ENCODE measurements at places on chromosomes 2 and 18. TPM values are rescaled to one million over a fixed set of nuclear protein-coding genes. Genes with fewer than 3 reads are reported as not detected.

DNA sequence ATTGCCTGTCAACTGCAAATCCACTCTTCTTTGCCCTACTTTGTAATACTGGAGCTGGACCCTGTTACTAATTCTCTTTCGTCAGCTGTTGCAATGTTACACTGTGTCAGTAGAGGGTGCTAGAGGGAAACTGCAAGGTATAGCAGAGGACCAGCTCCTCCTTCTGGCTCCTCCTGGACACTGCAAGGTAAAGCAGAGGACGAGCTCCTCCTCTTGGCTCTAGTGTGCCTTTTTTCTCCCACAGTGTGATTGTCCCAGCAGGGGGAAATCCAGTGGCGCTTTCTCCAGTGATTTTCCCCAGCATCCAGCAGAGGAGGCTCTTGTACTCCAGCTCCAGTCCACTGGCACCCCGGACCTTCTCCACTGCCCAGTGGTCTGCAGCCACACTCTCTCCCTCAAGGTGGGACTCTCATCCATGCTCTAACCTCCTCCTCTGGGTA, 95.6 kb downstream of the CAPN13 start:
- peaks cover 15% of the 10 kb centered on the region for H3K4me1 ChIP-seq
- H3K27me3 ChIP-seq, result peaks cover 6% of the 10 kb centered on the region
- no peaks in the 10 kb centered on the region for H3K36me3 ChIP-seq
- no peak overlapping the region for H3K4me3 ChIP-seq
- H3K27ac ChIP-seq, result peak overlapping the region; percentile 67

GRCh38 chr2:183089192-183089851, 10.8 kb downstream of the DUSP19 start:
- no peaks in the 10 kb centered on the region for H3K27me3 ChIP-seq
- no peaks in the 10 kb centered on the region for H3K36me3 ChIP-seq
- H3K27ac ChIP-seq, result no peak overlapping the region

DNA sequence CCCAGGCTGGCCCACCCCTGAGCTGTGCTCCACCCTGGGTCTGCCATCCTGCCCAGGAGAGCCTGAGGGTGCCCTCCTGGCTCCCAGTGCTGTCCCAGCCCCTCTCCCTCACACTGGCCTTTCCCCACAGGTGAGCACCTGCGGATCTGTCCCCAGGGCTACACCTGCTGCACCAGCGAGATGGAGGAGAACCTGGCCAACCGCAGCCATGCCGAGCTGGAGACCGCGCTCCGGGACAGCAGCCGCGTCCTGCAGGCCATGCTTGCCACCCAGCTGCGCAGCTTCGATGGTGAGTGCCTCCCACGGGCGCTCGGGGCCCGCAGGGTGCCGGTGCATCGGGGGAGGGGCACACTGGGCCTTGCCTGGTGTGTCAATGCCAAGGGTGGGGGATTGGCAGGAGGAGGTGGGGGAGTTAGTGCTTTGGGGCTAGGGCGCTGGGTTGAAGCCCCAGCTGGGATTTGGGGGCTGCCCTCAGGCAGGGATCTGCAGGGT, 23.5 kb downstream of the GPC1 start:
- H3K36me3 ChIP-seq, result no peaks in the 10 kb centered on the region
- DNase-seq, result no peak
- no peak overlapping the region for H3K4me3 ChIP-seq
- H3K27me3 ChIP-seq, result peaks cover 16% of the 10 kb centered on the region
- no peak overlapping the region for H3K27ac ChIP-seq

SLC11A1 gene
- total RNA-seq, result 0.19 TPM

DNA sequence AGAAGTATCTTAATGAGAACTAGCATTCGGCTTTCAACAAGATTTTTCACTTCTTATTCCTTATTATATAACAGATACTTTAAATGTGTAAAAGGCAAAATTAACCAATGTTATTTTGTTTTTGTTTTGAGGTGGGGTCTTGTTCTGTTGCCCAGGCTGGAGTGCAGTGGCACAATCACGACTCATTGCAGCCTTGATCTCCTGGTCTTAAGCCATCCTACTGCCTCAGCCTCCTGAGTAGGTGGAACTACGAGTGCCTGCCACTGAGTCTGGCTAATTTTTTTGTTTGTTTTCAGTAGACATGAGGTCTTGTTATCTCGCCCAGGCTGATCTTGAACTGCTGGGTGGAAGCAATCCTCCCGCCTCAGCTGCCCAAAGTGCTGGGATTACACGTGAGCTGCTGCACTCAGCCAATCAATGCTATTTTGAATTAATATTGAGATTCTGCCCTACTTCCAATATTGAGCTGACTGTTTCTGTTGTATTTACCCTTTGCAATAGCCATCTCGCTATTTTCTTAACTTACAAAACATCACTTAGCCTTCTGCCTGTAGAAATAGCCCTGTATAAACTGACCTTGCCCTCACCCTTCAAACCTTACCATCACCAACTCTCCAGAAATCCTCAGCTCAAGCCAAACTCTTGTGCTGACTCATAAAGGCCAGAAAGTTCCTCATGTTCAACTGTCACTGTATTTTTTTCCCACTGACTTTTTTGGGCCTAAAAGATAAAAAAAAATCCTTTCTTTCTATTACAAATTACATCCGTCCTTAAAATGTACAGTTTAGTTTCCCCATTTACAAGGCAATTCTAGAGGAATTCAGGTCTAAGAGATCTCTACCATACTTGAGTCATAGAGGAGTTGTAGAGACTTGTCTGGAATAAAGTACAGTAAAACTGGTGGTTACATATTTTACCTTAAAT, 94.3 kb downstream of the OLA1 start:
- H3K36me3 ChIP-seq, result peaks cover 9% of the 10 kb centered on the region
- H3K4me1 ChIP-seq, result peaks cover 10% of the 10 kb centered on the region
- H3K27me3 ChIP-seq, result no peaks in the 10 kb centered on the region
- no peak overlapping the region for H3K4me3 ChIP-seq
- DNase-seq, result no peak

- H3K4me3 ChIP-seq, result peak overlapping the region; percentile 94
- peak; percentile 76 for DNase-seq
- peaks cover 31% of the 10 kb centered on the region for H3K4me1 ChIP-seq
- H3K27ac ChIP-seq, result peak overlapping the region; percentile 97
- peaks cover 18% of the 10 kb centered on the region for H3K36me3 ChIP-seq
Observed at GRCh38 chr2:112480530-112481049, 1.4 kb upstream of the TTL start.

- H3K4me1 ChIP-seq, result no peaks in the 10 kb centered on the region
- no peak overlapping the region for H3K4me3 ChIP-seq
- H3K27ac ChIP-seq, result no peak overlapping the region
- H3K27me3 ChIP-seq, result no peaks in the 10 kb centered on the region
Observed at GRCh38 chr2:164187121-164187520, 434.2 kb downstream of the GRB14 start.

GRCh38 chr2:168311261-168311910, 64.0 kb upstream of the STK39 start:
- no peak overlapping the region for H3K4me3 ChIP-seq
- no peaks in the 10 kb centered on the region for H3K27me3 ChIP-seq
- no peak for DNase-seq

DNA sequence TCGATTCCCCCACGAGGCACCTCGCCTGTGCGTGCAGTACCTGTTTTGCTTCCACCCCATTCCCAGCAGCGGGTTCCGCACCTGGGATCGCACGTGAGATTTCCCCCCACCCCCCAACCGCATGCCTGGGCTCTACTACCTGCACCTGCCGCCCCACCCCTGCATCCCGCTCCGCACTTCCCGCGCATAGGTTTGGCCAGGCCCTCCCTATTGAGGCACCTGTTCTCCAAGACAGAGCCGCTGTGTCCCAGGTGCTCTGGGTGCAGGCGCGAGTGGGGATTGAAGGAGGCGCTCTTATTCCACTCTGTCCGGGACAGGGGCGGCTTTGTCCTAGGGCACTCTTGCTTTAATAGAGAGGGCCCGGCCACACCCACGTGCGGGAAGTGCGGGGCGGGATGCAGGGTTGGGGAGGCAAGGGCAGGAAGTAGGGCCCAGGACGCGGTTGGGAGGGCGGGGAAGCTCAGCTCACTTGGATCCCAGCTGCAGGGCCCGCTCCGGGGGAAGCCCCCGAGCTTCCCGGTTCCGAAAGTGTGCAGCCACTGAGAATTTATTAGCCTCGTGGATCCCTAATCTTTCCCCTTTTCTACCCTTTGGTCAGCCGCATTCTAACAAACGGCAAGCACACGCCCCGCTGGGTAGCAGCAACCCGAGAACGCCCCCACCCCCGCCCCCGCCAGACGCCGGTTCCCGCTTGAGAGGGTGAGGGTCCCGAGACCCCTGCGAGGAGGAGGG, 670 bp upstream of the MOCOS start:
- H3K4me3 ChIP-seq, result peak overlapping the region; percentile 82
- DNase-seq, result peak; percentile 74
- peaks cover 28% of the 10 kb centered on the region for H3K27me3 ChIP-seq
- no peak overlapping the region for H3K27ac ChIP-seq
- no peaks in the 10 kb centered on the region for H3K36me3 ChIP-seq

SRSF7 gene
- total RNA-seq, result 415 TPM

RPRM gene
- not detected for total RNA-seq

DNA sequence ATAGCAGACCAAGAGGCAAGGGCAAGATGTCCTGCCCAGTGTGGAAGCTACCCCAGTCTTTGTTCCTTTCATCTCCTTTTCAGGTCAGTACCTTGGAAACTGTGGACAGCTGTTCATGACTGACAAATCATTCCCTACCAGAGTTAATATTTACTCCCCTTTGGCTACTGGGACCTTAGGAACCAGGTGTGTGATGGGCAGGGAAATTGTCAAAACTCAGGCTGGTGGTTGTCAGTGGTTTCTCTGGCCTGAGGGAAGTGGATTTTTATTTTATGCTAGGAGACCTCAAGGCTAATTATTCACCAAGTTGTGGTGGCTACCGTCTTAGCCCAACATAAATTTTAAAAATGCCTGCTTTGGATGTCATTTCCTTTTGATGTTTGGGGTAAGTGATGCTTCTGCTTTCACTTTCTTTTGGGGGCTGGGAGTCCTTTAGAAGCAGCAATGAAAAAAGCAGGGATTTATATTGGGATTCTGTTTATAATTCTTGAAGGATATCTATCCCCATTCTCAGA, 119.3 kb downstream of the SETBP1 start:
- H3K36me3 ChIP-seq, result peaks cover 16% of the 10 kb centered on the region
- no peaks in the 10 kb centered on the region for H3K27me3 ChIP-seq
- peak overlapping the region; percentile 18 for H3K27ac ChIP-seq
- H3K4me3 ChIP-seq, result peak overlapping the region; percentile 58
- DNase-seq, result peak; percentile 56

GRCh38 chr2:215711471-215712034, 275.7 kb upstream of the FN1 start:
- H3K27ac ChIP-seq, result no peak overlapping the region
- H3K36me3 ChIP-seq, result no peaks in the 10 kb centered on the region
- no peak overlapping the region for H3K4me3 ChIP-seq
- no peaks in the 10 kb centered on the region for H3K4me1 ChIP-seq
- peaks cover 3% of the 10 kb centered on the region for H3K27me3 ChIP-seq

SP140 gene
- total RNA-seq, result 241 TPM

GRCh38 chr2:159591221-159591620, 25.1 kb downstream of the BAZ2B start:
- H3K4me3 ChIP-seq, result no peak overlapping the region
- no peaks in the 10 kb centered on the region for H3K4me1 ChIP-seq
- no peaks in the 10 kb centered on the region for H3K27me3 ChIP-seq

DNA sequence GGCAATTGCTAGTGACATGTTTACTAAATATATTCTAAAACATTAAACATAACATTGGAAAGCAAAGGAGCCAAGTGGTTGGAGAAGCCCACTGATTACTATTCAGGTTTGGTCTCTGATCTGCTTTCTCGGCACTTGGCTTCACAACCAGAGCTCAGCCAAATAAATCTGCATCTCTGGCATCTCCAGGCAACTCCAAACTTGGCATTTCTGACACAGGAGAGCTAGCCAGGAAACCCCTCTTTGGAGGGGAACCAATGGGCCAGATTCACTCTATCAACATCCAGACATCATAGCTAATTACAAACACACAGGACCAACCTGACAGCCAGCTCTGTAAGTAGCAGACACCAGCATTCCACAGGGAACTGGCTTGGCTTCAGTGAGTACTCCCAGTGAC, 150.3 kb upstream of the ETAA1 start:
- DNase-seq, result no peak
- no peaks in the 10 kb centered on the region for H3K4me1 ChIP-seq
- no peaks in the 10 kb centered on the region for H3K36me3 ChIP-seq
- no peaks in the 10 kb centered on the region for H3K27me3 ChIP-seq
- no peak overlapping the region for H3K4me3 ChIP-seq
- H3K27ac ChIP-seq, result no peak overlapping the region

DNA sequence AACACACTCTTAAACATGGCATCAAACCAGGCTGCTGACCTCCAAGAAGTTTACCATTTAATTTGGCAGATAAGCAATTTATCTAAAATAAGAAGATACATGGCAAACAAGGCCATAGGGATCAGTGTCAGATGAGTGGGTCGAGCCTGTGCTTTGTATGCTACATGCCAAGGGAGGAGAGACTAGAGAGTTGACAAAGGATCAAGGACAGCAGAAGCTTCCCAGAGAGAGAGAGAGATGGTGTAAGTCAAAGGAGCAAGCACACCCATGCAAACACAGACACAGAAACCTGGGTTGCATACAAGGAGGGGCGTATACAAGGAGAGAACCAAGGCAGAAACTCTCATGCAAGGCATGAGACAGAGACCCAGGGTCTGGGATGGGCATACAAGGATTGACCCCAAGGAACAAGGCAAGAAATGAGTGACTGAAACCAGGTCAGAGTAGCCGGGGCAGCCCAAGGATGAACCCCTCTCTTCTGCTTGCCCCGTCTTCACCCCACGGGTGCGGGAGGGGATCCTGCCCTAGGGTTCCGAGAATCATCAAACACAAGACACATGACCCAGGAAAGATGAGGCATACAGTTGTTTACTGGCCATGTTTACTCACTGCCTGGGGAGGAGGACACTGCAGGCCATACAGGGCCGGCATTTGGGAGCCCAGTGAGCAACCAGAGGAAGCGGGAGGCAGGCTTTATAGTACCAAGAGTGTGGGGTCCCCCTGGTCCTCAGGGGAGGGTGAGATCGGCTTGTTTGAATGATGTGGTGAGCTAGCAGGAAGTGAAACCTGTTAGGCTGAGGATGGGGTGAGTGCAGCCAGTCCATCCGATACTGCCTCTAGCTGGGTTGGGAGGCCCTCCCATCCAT, 529.2 kb upstream of the ID2 start:
- H3K4me3 ChIP-seq, result no peak overlapping the region
- H3K4me1 ChIP-seq, result peaks cover 26% of the 10 kb centered on the region
- H3K27ac ChIP-seq, result peak overlapping the region; percentile 12
- peaks cover 10% of the 10 kb centered on the region for H3K36me3 ChIP-seq

C2orf72 gene
- total RNA-seq, result 0.66 TPM

DNA sequence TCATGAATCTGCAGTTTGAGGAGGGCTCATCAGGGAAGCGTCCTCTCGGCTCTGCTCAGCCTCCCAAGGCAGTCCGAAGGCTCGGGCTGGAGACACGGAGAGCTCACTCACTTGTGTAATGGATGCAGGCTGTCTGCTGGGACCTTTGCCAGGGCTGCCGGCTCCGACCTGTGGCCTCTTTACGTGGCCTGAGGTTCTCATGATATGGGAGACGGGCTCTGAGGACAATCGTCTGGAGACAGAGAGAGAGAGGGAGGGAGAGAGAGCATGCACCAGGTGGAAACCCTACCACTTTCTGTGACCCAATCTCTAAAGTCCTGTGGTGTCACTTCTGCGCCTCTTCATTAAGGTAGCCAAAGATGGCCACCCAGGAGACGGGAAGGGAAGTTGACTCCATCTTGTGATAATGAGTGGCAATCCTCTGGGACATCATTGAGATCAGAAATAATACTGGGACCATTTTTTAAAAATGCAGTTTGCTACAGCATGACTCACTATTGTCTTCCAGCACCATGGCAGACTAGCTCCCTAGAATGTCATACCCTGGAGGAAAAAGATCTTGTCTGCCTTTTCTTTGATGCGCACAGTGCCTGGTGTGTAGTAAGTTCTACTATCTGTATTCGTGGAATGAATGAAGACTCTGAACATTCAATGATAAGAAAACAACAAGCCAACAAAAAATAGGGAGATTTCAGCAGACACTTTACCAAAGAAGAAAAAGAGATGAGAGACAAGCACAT, 60.2 kb downstream of the CD8B2 start:
- H3K4me1 ChIP-seq, result peaks cover 2% of the 10 kb centered on the region
- peaks cover 24% of the 10 kb centered on the region for H3K27me3 ChIP-seq
- DNase-seq, result no peak
- H3K4me3 ChIP-seq, result no peak overlapping the region
